ENCODE measurements at places on chromosomes 12 and 14.

GRCh38 chr12:64635356-64635998 is 25.2 kb downstream of the RASSF3 start:
- DNase-seq, result no peak

- no peak for DNase-seq
Observed at GRCh38 chr12:34334953-34335743, 312.9 kb downstream of the ALG10 start.

DNA sequence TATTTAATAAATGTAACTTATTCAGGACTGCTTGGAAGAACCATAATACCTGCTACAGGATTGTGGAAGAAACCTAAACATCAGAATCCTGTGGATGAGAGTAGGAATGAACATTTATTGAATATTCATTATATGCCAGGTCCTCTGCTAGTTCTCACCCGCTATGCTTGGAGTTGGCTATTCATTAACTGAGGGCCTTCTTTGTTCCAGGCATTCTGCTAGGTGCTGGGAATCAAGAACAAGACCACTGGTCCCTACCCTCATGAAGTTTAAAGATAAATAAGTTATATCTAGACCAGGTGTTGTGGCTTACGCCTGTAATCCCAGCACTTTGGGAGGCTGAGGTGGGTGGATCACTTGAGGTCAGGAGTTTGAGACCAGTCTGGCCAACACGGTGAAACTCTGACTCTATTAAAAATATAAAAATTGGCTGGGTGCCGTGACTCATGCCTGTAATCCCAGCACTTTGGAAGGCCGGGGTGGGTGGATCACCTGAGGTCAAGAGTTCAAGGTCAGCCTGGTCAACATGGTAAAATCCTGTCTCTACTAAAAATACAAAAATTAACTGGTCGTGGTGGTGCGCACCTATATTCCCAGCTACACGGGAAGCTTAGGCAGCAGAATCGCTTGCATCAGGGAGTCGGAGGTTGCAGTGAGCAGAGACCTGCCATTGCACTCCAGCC is 3.8 kb upstream of the TULP3 start:
- no peak for DNase-seq

DNA sequence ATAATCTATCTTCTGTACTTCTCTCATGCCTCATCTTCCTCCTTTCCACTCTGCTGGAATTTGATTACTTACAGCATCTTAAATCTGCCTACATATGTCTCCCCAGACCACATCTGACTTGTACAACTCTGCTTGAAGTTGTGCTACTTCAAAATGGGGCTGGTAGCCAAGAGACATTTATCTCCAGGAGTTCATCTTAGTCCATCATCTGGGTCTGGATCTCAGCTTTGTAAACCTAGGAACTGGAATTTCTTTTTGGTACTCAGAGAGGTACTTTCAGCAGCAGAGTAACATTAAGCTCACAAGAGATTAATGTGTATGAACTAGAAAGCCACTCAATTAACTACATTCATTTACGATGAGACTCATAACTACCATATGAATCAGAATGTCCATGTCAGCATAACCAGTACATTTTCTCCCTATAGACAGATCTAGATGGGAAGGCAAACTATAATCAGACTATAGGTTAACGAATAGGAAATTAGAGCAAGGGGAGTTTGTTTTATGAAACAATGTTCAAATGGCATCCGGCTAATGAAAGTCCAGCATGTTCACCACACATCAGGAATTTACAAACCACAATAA is 178.8 kb downstream of the CEP128 start:
- no peak for DNase-seq

DNA sequence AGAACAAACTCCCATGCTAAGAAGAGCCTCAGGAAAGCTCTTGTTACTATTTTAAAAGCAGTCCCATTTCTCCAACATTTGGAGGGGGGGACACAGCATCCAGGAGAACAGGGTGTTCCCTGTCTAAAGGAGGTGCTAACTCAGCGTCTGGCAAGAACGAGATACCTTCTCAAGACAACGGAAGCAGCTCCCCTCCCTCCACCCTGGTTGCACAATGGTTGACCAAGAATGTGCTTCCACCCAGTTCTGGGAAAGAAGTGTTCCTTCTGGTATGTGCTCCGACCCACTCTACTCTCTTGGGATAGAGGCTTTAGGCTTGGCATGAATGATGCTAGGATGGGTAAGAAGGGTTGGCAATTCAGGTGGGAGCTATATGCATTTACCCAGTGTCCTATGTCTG is 1.5 kb upstream of the KRT6A start:
- peak; percentile 87 for DNase-seq

DNA sequence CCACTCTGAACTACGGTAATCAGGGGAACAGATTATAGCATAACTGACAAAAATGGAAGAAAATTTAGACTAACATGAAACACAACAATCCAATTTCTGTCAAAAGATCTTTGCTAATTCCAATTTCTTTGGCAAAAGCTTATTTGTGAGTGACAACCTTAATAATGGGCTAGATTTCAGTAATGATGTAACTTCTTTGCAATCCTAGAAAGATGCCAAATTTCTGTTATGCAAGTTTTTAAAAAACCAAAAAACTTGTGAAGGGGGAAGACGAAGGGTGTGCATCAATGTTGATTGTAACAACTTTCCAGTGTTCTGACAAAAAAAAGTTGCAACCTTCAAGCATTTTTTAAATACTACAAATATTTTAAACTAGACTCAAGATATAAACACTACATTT is 59.9 kb downstream of the DICER1 start:
- DNase-seq, result no peak

- no peak for DNase-seq
Observed at GRCh38 chr12:113247123-113248050, 26.1 kb downstream of the TPCN1 start.

DNA sequence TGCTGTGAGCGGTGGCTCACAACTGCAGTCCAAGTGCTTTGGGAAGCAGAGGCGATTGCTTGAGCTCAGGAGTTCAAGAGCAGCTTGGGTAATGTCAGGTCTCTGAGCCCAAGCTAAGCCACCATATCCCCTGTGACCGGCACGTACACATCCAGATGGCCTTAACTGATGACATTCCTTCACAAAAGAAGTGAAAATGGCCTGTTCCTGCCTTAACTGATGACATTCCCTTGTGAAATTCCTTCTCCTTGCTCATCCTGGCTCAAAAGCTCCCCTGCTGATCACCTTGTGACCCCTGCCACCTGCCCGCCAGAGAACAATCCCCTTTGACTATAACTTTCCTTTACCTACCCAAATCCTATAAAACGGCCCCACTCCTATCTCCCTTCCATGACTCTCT is 48.6 kb downstream of the SLC25A47 start:
- no peak for DNase-seq

GRCh38 chr14:92004062-92004461 is 35.8 kb downstream of the TRIP11 start:
- no peak for DNase-seq

DNA sequence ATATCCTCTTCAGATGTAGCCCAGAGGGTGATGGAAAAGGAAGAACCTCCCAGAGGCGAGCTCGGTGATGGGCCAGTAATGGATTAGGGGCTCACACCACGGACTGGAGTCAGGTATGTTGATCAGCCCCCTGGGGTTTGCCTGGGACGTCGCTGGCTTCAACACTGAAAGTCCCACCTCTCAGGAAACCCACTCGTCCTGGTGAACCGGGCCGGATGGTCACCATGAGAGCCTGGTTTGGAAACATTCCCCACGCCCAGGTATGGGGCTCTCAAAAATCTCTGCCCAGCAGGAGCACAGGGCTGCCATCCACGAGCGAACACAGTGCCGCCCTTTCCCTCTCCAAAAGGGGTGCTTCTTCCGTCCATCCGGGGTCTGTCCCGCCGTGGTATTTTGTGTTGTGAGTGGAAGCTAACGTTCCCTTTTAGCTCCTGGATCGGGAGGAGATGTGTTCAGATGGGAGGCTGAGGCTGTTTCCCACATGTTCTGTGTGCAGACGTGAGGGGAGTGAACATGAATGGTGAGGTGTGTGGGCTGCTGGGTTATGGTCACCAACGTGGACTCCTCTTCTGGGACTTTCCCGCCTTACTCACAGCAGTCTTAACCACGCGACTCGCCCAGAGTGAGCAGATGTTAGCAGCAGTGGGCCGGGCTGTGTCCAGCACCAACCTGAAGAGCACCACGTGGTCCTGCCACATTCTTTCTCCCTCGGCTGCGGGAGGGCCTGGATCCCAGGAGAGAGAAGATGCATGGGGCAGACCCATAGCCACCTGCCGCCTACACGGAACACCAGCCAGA is 139.2 kb downstream of the KIF26A start:
- no peak for DNase-seq

GRCh38 chr12:118472940-118473339 is 96.6 kb downstream of the SUDS3 start:
- no peak for DNase-seq

DNA sequence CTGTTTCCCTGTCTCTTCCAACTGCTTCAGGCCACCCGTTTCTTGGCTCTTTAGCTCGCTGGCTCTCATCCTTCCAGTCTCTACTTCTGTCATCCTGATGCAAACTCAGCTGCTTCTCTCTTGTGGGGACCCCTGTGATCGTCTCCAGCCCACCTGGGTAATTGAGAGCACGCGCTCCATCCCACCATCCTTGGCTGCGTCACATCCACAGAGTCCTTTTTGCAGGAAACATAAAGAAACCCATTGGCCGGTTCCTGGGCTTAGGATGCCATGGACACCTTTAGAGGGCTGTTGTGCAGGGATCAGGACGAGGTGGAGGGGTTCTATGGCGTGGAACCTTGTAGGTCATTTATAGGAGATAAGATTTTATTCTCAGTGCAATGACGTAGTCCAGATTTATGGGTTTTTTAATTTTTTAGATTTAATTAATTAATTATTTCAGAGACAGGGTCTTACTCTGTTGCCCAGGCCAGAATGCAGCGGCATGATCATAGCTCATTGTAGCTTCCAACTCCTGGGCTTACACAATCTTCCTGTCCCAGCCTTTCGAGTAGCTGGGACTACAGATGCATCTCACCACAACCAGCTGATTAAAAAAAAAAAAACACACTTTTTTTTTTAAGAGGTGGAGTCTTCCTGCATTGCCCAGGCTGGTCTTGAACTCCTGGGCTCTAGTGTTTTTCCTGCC is 82.6 kb downstream of the CCDC92 start:
- no peak for DNase-seq

DNA sequence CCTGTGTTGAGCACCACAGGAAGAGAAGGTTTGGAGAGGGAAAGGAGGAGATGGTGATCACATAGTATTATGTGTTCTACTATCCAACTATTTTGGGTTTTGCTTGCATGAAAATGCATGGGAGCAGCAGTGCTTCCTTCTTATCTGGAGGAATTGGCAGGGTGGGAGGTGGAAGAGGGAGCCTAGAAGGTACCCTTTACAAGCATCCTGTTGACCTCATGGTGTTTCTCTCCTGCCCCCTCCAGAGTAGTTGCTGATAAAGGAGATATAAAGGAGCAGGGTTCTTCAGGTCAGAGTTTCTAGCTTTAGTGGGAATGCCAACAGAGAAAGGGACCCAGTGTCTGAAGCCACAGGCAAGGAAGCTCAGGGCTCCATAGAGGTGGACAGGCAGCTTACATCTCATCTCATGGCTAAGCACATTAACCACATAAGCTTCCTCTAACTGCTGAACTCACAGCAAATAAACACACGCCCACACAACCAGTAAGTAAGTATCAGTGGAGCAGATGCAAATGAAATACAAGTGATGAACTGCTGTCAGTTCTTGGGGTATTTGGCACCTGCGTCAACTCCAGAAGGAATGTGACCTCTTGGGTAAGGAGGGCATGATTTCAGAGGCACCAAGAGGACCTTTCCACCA is 174.2 kb upstream of the SLC38A2 start:
- no peak for DNase-seq

GRCh38 chr14:21071225-21072030 is 1.3 kb downstream of the ARHGEF40 start:
- DNase-seq, result peak; percentile 94

DNA sequence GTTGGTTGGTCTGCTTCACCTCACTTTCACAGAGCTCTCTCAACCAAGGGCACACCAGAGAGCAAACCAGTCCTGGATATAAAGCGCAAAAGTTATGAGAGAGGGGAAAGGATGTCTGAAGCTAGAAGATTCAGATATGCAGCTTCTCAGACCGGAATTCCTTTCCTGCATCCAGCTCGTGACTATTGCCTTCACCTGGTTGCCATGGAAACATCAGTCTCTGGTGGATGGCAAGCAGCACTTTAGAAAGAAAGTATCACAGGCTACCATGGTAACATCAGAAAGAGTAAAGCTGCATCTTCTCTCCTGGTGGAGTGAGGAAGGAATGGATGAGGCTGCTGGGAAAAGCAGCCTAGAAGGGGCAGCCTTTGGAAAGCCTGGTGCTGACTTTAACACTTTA is 13.7 kb downstream of the REM2 start:
- no peak for DNase-seq

- peak; percentile 72 for DNase-seq
Observed at GRCh38 chr12:131829791-131830334, 1.7 kb downstream of the MMP17 start.

GRCh38 chr14:103746701-103747100 is 31.1 kb downstream of the ZFYVE21 start:
- peak; percentile 48 for DNase-seq

DNA sequence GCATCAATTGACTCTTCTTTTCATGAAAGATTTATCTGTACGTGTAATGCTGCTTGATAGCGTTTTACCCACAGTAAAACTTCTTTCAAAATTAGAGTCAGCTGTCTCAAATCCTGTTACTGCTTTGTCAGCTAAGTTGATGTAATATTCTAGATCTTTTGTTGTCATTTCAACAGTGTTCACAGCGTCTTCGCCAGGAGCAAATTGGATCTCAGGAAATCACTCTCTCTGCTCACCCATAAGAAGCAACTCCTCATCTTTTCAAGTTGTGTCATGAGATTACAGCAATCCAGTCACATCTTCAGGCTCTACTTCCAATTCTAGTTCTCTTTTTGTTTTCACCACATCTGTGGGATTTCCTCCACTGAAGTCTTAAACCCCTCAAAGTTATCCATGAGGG is 9.5 kb downstream of the PCNX1 start:
- DNase-seq, result no peak

GRCh38 chr14:58701604-58702003 is 63.8 kb downstream of the DACT1 start:
- no peak for DNase-seq

- peak; percentile 90 for DNase-seq
Observed at GRCh38 chr14:81517798-81518398, 15.8 kb downstream of the SEL1L start.

GRCh38 chr12:120010661-120011230 is 21.7 kb downstream of the BICDL1 start:
- DNase-seq, result no peak

GRCh38 chr12:99783421-99783820 is 135.9 kb downstream of the GARIN6 start:
- DNase-seq, result no peak

GRCh38 chr12:67241482-67241881 is 27.7 kb upstream of the CAND1 start:
- DNase-seq, result no peak

- no peak for DNase-seq
Observed at GRCh38 chr12:69240631-69240995, 1.2 kb downstream of the CPSF6 start.

GRCh38 chr14:21026274-21026987 is 1.6 kb upstream of the NDRG2 start:
- DNase-seq, result peak; percentile 82

DNA sequence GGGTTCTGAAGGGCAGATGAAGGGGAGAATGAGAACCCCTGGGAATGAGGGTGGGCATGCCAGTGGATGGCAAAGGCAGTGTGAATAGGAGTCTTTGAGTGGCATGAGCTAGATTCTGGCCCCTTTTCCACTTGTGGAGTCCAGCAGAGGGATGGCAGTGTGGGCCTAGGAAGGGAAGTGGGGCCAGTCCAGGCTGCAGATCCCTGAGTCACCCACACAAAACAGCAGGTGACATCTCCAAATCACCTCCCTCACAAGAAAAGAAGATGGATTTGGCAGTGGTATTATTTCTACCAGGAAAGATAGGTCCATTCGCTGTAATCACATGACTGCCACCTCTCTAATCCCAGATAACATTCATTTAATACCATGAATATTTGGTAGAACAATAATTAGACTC is 151.3 kb downstream of the TTC7B start:
- DNase-seq, result no peak

Data from sigmoid colon (tissue), 7 donors.